ENCODE measurements at places on chromosomes 2 and 18. TPM values are rescaled to one million over a fixed set of nuclear protein-coding genes. Genes with fewer than 3 reads are reported as not detected.

IKZF2 gene
- total RNA-seq = 44.9 TPM

GRCh38 chr2:242060212-242060835, 190.8 kb downstream of the RTP5 start:
- DNase-seq = no peak

- DNase-seq = no peak
Observed at GRCh38 chr18:44286049-44286448, 394.6 kb upstream of the SETBP1 start.

GRCh38 chr2:129318581-129319421, 660.7 kb upstream of the RAB6C start:
- no peak for DNase-seq

SGPP2 gene
- 0.23 TPM for total RNA-seq

- DNase-seq = no peak
Observed at GRCh38 chr2:84830095-84830494, 50.8 kb downstream of the TRABD2A start.

TFCP2L1 gene
- total RNA-seq = 0.16 TPM

GRCh38 chr2:16664809-16665747, 556 bp downstream of the CYRIA start:
- no peak for DNase-seq

- DNase-seq = no peak
Observed at GRCh38 chr2:208006833-208007232, 18.5 kb downstream of the PLEKHM3 start.

- DNase-seq = no peak
Observed at GRCh38 chr2:237604960-237605359, 14.4 kb upstream of the RAB17 start.

- DNase-seq = no peak
Observed at GRCh38 chr2:68426848-68427579, 40.1 kb downstream of the FBXO48 start.

GRCh38 chr2:231386446-231386845, 9.1 kb upstream of the B3GNT7 start:
- no peak for DNase-seq

- DNase-seq = no peak
Observed at GRCh38 chr2:128375454-128375853, 56.8 kb upstream of the HS6ST1 start.

DNA sequence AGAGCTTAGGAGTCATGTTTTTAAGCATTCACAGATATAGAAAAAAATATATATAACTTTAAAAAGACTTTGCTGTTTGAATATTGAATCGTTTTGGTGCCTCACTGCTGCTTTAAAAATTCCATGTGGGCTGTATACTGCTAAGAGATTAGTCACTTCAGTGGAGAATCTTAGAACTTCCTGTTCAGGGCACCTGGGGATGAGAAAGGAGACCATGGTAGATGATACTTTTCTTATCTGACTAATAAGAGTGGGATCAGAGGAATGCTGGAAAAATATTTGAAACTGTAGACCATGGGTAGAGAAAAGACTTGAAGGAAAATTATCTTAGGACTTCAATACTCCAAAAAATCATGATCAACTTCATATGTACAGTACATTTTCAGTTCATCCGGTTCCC, 442.2 kb upstream of the SETBP1 start:
- DNase-seq = no peak

DNA sequence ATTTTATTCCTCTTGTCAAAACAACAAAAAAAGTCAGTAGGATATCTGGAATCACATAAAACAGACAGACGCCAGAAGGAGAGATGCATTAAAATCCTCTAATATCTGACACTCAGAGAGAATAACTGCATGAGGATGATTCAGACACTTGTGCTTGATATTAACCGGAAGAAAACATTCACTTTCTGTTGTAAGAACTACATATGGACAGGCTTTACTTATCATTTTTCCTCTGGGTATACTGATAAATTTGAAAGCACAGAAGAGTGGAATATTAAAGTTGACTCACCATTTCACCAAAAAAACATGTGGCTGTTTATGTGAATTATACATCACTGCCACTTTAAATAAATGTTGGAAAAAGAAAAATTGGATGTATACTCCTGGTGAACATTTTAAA, 589.1 kb upstream of the CDH2 start:
- DNase-seq = no peak

ERMN gene
- not detected for total RNA-seq

DNA sequence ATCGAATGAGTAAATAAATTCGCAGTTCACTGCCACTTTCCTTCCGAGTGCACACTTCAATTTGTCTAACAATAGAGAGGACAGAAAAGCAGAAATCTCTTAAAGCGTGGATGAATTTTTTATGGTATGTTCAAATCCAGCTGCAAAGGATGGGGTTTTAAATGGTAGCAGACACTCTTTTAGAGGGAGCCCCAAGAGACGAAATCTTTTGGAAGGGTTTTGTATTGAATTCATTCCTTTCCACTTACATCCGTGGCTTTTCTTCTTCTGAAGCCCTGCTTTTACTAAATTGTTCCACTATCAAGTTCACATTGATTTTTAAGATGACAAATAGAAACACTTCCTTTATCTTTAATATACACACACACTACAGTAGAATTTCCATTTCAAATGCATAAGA, 680.7 kb downstream of the NR4A2 start:
- DNase-seq = no peak

- DNase-seq = no peak
Observed at GRCh38 chr2:9306911-9307310, 100.3 kb downstream of the ASAP2 start.

SPRED2 gene
- 31.5 TPM for total RNA-seq

- no peak for DNase-seq
Observed at GRCh38 chr2:2866459-2866858, 511.2 kb downstream of the EIPR1 start.

- no peak for DNase-seq
Observed at GRCh38 chr18:50696436-50696835, 123.4 kb downstream of the MRO start.

FTCDNL1 gene
- 2.1 TPM for total RNA-seq

DNA sequence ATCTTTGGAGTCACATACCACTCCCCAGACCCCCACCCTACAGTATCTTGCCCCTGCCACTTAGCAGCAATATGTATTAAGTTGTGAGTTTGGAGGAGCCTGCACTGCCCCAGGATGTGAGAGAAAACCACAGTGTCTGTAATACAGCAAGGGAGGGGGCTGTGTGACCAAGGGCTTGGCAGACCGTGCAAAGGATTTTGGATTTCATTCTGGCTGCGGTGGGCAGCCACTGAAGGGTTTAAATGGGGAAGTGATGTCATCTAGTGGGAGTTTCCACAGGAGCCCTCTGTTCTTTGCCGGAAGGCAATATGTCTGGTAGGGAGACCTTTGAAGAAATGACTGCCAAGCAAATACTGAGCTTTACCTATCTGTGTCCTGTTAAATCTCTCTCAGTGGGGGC, 202.4 kb downstream of the FHOD3 start:
- no peak for DNase-seq

GRCh38 chr2:73217826-73218225, 3.8 kb downstream of the SMYD5 start:
- no peak for DNase-seq

FSIP2 gene
- total RNA-seq = 28.7 TPM

- DNase-seq = no peak
Observed at GRCh38 chr2:72533765-72534164, 292.1 kb downstream of the EXOC6B start.

GRCh38 chr2:217386041-217386440, 526.2 kb upstream of the TNP1 start:
- DNase-seq = no peak

- DNase-seq = no peak
Observed at GRCh38 chr2:2793925-2794560, 463.0 kb upstream of the MYT1L start.

DNA sequence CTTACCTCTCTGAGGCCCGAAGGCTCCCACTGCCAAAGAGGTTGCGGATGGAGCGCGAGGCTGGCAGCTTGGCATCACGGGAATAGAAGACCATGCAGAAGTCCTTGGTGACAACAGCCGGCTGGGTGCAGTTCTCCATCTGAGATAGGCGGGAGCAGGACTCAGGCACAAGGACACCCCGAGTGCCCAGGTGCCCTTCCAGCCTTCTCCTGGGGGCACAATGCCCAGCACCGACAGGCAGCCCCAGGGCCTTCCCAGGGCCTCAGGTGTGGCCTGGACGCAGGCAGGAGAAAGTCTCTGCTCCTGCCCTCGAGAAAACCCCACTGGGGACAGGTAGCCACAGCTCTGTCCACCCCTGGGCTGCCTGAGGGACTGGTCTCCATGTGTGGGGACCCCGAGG, 33.6 kb downstream of the AQP12A start:
- no peak for DNase-seq

DNA sequence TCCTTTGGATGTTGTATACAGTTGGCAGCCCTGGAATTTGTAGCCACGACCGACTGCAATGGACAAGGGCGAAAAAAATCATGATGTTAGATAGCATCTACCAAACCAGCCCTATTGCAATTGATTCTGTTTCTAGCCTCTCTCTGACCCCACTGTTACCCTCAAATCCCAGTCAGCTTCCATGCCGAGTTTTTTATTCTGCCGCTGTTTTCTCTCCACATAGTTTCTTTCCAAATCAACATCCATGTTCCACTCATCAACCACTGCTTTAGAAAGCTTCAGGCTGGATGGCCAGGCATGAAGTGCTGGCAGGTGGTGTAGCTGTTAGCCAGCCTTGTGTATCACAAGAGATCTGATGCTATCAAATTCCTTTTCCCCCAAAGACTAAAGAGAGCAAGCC, 272.8 kb downstream of the FIGN start:
- no peak for DNase-seq
